GM23338 (cell line): ENCODE measurements at places on chromosomes 7 and 10. TPM values are rescaled to one million over a fixed set of nuclear protein-coding genes. Genes with fewer than 3 reads are reported as not detected.

The RTKN2 gene
- total RNA-seq: 23.6 and 25.4 TPM in 2 replicates

The RNLS gene
- total RNA-seq: 7.7 and 15.2 TPM in 2 replicates

The DOCK1 gene
- 55.3 and 57.8 TPM in 2 replicates for total RNA-seq

The LIMK1 gene
- 77.9 and 96.5 TPM in 2 replicates for total RNA-seq

The OPN4 gene
- not detected in 2 replicates for total RNA-seq

The PRSS37 gene
- not detected in 2 replicates for total RNA-seq

The COL17A1 gene
- total RNA-seq: 0.04 and 1.3 TPM in 2 replicates

The GJD4 gene
- total RNA-seq: 0.35 TPM in 1 of 2 replicates, not detected in the other

The PIP gene
- total RNA-seq: not detected in 2 replicates

GRCh38 chr10:47381427-47382379 is 2.4 kb downstream of the ZNF488 start:
- H3K4me1 ChIP-seq: peaks cover 29% of the 10 kb centered on the region
- no peak overlapping the region for H3K27ac ChIP-seq
- H3K36me3 ChIP-seq: no peaks in the 10 kb centered on the region
- H3K27me3 ChIP-seq: peaks cover 11% of the 10 kb centered on the region; the same call in 1 of the 2 replicates
- H3K4me3 ChIP-seq: no peak overlapping the region
- DNase-seq: no peak

DNA sequence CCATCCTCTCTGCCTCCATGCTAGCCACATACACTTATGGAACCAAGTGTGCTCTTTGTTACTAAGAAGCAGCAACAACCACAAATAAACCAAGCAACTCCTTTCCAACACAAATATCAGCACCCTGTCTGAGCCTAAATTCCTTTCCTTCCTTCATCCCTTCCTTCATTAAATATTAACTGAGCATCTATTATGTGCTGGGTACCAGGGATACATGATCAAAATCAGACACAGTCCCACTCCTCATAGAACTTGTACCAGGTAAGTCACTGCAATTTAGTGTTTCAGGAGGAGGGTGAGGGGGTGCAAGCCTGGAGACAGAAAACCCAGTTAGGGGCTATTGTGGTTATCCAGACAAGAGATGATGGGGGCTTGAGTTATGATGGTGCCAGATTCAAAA is 10.8 kb downstream of the CREB5 start:
- DNase-seq: no peak
- H3K27ac ChIP-seq: no peak overlapping the region
- no peaks in the 10 kb centered on the region for H3K4me1 ChIP-seq
- H3K4me3 ChIP-seq: no peak overlapping the region
- no peaks in the 10 kb centered on the region for H3K27me3 ChIP-seq
- no peaks in the 10 kb centered on the region for H3K36me3 ChIP-seq

DNA sequence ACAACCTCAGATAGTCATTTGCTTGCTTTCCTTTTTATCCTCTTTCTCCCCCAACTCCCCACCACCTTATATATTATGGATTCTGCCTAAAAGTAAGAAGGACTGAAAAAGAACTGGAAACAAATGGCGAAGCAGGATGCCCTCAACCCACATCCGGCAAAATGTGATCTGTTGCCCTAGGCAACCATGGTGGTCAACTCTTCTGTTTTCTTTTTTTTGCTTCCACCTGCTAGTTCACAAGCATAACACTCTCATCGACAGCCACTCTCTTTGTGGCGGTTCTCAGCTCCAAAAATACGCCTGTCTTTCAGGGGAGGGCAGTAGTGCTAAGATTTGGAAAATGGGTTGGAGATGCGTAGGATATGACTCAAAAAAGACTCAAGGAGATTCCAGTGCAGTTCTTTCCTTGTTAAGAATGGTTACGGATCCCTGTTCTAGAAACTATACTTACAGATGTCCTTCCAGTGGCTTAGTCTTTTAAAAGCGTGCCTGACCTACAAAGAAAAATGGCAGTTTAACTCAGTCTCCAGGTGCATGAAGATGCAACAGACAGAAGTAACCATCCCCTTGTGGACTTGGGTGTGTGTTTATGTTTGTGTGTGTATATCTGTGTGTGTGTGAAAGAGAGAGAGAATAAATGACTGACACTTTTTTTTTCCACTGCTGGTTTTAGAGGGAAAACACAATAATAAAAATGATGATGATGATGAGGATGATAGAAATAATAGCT is 10.7 kb downstream of the APBB1IP start:
- no peak overlapping the region for H3K27ac ChIP-seq
- no peaks in the 10 kb centered on the region for H3K36me3 ChIP-seq
- no peaks in the 10 kb centered on the region for H3K27me3 ChIP-seq
- DNase-seq: peak; percentile 19

GRCh38 chr10:45591280-45591679 is 81.3 kb downstream of the ZFAND4 start:
- 0 out of 2 replicates have a peak, but pooled peaks cover 6% of the 10 kb centered on the region for H3K27me3 ChIP-seq
- no peak overlapping the region for H3K27ac ChIP-seq
- H3K4me3 ChIP-seq: no peak overlapping the region
- H3K36me3 ChIP-seq: no peaks in the 10 kb centered on the region
- no peak for DNase-seq
- H3K4me1 ChIP-seq: peaks cover 7% of the 10 kb centered on the region

- H3K27ac ChIP-seq: no peak overlapping the region
- no peaks in the 10 kb centered on the region for H3K4me1 ChIP-seq
- H3K27me3 ChIP-seq: no peaks in the 10 kb centered on the region
- H3K4me3 ChIP-seq: no peak overlapping the region
- no peak for DNase-seq
Observed at GRCh38 chr7:50217821-50218281, 86.7 kb upstream of the IKZF1 start.

- DNase-seq: no peak
- H3K36me3 ChIP-seq: no peaks in the 10 kb centered on the region; the same call in 1 of the 2 replicates
- H3K4me1 ChIP-seq: peaks cover 23% of the 10 kb centered on the region
- no peak overlapping the region for H3K4me3 ChIP-seq
- H3K27ac ChIP-seq: no peak overlapping the region
Observed at GRCh38 chr7:129789652-129790051, 163.1 kb downstream of the UBE2H start.

DNA sequence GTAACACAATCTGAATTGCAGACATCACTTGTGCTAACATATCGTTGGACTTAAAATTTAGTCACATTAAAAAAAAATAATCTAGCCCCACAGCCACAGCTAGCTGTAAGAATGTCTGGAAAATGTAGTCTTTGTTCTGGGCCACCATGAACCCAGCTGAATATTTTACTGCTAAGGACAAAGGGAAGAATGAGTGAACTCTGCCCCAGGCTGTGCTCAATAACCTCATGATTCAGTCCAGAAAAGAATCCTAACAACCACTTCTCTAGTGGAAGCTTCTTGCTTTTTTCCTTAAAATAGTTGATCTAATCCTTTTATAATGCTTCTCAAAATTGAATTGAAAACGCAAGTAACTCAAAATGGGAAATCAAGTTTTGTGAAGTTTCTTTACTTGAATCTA is 25.6 kb upstream of the SOSTDC1 start:
- H3K36me3 ChIP-seq: no peaks in the 10 kb centered on the region
- no peaks in the 10 kb centered on the region for H3K27me3 ChIP-seq
- no peak overlapping the region for H3K27ac ChIP-seq
- no peak overlapping the region for H3K4me3 ChIP-seq
- H3K4me1 ChIP-seq: no peaks in the 10 kb centered on the region

GRCh38 chr7:92608380-92609322 is 18.5 kb upstream of the FAM133B start:
- no peaks in the 10 kb centered on the region for H3K27me3 ChIP-seq
- H3K36me3 ChIP-seq: no peaks in the 10 kb centered on the region
- DNase-seq: peak; percentile 92
- H3K27ac ChIP-seq: no peak overlapping the region
- peaks cover 10% of the 10 kb centered on the region for H3K4me1 ChIP-seq

DNA sequence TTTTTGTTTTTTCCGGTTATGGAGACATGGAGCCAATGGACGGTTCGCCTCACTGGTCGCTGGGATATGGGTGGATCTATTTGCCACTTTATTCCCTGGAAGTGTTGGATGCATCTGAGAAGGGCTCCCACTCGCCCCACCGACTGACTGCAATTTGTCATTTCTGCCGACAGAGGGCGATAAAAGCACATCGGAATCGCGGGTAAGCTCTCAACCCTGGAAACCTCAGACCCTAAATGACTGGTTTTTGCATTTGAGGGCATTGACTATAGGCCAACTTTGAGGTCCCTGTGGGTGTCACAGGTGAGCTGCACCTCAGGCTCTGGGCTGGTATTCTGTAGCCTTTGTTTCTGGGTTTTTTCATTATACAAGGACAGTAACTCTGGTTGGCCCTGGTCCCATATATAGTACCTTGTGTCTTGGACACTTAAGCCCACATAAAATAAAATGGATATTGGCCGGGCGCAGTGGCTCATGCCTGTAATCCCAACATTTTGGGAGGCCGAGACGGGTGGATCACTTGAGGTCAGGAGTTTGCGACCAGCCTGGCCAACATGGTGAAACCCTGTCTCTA is 11.9 kb upstream of the OPALIN start:
- H3K36me3 ChIP-seq: no peaks in the 10 kb centered on the region
- no peak overlapping the region for H3K27ac ChIP-seq
- peaks cover 11% of the 10 kb centered on the region for H3K27me3 ChIP-seq
- H3K4me3 ChIP-seq: no peak overlapping the region

GRCh38 chr7:39228946-39229345 is 251.2 kb downstream of the POU6F2 start:
- no peak overlapping the region; the same call in 1 of the 2 replicates for H3K27ac ChIP-seq
- H3K36me3 ChIP-seq: no peaks in the 10 kb centered on the region
- no peaks in the 10 kb centered on the region for H3K27me3 ChIP-seq

GRCh38 chr10:117884093-117884492 is 162.6 kb downstream of the RAB11FIP2 start:
- no peaks in the 10 kb centered on the region for H3K27me3 ChIP-seq
- DNase-seq: no peak
- H3K27ac ChIP-seq: no peak overlapping the region
- no peaks in the 10 kb centered on the region for H3K36me3 ChIP-seq
- H3K4me3 ChIP-seq: no peak overlapping the region

- no peak overlapping the region for H3K27ac ChIP-seq
- peaks cover 70% of the 10 kb centered on the region for H3K4me1 ChIP-seq
- peaks cover 26% of the 10 kb centered on the region for H3K27me3 ChIP-seq
- DNase-seq: peak; percentile 60
- peak overlapping the region; percentile 26; the same call in 1 of the 2 replicates for H3K4me3 ChIP-seq
Observed at GRCh38 chr7:129774359-129774758, 162.8 kb downstream of the NRF1 start.

- no peak for DNase-seq
- no peaks in the 10 kb centered on the region for H3K27me3 ChIP-seq
- no peak overlapping the region for H3K27ac ChIP-seq
- H3K36me3 ChIP-seq: no peaks in the 10 kb centered on the region
- peaks cover 14% of the 10 kb centered on the region for H3K4me1 ChIP-seq
- H3K4me3 ChIP-seq: no peak overlapping the region
Observed at GRCh38 chr7:155227004-155227787, 70.5 kb upstream of the INSIG1 start.

GRCh38 chr7:152050547-152050971 is 25.1 kb downstream of the GALNT11 start:
- no peaks in the 10 kb centered on the region for H3K36me3 ChIP-seq
- H3K4me3 ChIP-seq: no peak overlapping the region
- DNase-seq: no peak
- no peaks in the 10 kb centered on the region for H3K27me3 ChIP-seq
- peaks cover 28% of the 10 kb centered on the region for H3K4me1 ChIP-seq

GRCh38 chr7:139092090-139092796 is 17.3 kb downstream of the ZC3HAV1 start:
- DNase-seq: no peak
- H3K4me1 ChIP-seq: peaks cover 35% of the 10 kb centered on the region
- no peaks in the 10 kb centered on the region for H3K27me3 ChIP-seq

DNA sequence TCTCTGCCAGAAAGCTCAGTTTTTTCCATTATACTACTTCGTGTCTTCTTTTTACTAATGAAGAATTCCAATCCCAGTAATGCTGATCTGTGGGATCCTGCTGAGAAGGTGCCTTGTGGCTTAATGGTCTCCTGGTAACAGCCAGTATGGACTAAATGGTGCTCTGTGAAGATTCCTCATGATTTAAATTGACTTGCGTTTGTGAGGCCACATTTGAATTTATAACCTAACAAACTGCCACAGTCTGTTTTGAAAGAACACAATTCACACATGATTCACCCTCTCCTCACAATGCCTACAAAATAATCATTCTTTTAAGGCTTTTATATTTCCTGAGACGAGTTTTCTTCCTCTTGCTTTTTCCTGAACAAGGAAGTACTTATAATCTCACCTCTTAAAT is 140.0 kb downstream of the MBL2 start:
- no peak overlapping the region for H3K4me3 ChIP-seq
- no peak overlapping the region for H3K27ac ChIP-seq
- no peaks in the 10 kb centered on the region for H3K4me1 ChIP-seq
- H3K36me3 ChIP-seq: no peaks in the 10 kb centered on the region
- DNase-seq: peak; percentile 34

DNA sequence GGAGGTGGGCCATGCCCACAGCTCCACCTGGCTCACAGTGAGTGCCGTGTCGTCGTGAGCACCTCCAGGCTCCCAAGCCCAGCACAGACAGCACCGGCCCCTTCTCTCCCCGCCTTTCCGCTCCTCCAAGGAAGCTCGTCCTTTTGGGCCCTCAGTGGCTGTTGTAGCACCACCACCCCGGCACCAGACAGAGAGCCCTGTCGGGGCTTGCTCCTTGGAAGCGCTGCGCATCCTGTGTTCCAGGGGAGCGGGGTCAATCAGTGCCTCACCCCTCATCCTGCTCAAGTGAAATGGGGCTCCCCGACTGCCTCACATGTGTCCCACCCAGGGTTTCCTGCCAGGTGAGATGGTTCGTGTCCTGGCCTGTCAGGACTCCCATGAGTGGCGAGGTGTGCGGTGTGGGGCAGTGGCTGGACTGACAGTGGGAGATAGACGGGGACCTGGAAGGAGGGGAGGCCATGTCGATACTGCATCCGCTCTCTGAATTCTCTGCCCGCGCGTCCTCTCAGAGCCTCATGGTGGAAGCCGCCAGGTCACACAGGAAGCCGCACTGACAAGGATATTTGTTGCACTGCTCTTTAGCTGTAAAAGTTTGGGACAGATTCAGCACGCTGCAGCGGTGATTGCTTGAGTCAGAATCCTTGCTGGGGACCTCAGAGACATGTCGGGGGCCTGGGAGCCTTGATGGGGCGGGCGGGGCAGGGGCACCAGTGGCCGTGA is 107.1 kb downstream of the INPP5A start:
- DNase-seq: no peak
- H3K4me1 ChIP-seq: no peaks in the 10 kb centered on the region
- H3K4me3 ChIP-seq: no peak overlapping the region
- no peaks in the 10 kb centered on the region for H3K27me3 ChIP-seq

- no peak for DNase-seq
- H3K4me3 ChIP-seq: peak overlapping the region; percentile 73
- H3K27ac ChIP-seq: no peak overlapping the region
- peaks cover 9% of the 10 kb centered on the region; the same call in 1 of the 2 replicates for H3K36me3 ChIP-seq
Observed at GRCh38 chr7:141512597-141512996, 38.6 kb upstream of the AGK start.
